ENCODE measurements at places on chromosomes 2 and 18.
A peak's percentile ranks its signal among the peaks of the same experiment; 100 is the strongest.

GRCh38 chr2:144832048-144832447 is 312.1 kb upstream of the ZEB2 start:
- no peak for ATAC-seq

DNA sequence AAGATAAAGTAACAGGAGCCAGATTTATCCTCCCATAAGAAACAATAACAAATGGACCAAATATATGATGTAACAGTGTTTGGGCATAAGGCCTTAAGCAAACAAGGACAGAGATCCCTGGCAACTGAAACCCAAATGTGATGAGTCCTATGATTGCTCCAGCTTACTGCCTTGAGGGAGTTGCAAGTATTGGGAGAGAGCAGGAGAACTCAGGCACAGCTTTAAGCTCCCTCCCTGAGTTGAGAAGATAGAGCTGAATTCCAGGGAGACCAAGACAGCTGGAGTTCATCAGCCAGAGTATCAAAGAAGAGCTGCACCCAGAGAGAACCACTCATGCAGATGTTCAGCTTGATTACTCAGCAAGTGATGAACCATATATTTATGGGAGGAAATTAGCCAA is 814.5 kb upstream of the RAB6C start:
- ATAC-seq = no peak

DNA sequence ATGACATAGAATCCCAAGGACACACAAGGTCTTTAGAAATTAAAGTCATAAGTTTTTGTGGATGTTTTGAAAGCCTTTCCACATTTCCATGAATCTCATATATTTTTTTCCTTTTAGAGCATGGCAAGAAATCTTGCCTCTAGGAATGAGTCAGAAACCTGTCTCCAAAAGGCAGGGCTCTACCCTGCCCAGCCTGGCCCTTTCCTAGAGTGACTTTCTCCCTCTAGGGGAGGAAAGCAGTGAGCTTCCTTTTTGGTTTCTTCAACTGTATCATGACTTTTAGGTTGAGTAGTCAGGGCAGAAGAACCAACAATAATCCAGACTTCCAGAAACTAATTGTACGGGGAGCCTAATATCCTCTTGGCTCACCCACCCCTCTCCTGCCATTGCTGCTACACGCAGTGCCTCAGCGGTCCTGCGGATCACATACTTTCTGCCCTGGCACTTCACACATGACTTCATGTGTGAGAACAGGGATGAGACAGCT is 300.3 kb downstream of the AGPS start:
- no peak for ATAC-seq

DNA sequence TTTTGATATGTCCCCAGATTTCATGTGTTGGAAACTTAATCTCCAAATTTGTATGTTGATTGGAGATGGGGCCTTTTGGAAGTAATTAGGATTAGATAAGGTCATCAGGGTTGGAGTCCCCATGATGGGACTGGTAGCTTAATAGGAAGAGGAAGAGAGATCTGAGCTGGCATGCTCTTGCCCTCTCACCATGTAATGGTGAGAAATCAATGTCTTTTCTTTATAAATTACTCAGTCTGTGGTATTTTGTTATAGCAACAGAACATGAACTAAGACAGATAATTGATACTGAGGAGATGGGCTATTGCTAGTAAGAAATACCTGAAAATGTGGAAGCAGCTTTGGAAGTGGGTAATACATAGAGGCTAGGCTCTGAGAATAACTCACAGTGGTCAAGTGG is 48.0 kb downstream of the CDC42EP3 start:
- no peak for ATAC-seq

DNA sequence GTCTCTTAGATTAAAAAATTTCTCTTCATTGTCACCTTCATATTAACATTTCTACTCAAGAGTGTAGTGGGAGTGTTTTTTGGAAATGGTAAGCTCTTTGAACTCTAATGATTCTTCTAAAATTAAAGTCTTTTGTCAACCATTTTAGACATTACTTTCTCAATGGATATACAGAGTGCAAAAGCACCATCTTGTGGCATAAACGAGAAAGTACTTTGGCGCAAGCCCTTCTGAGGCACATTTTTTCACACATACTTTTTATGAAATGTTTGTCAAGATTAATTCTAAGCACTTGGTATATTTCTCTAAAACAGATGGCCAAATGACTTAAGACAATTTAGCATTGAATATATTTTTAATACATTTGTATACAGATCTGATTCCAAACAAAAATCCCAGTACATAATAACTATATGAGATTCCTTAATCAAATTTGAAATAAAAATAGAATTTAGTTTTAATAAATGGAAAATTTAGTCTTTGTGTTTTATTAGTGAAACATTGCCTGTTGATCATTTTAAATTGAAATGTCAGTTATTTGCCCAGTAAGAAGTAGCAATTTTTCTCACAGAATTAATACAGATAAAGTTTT is 63.3 kb upstream of the GALNT5 start:
- no peak for ATAC-seq

DNA sequence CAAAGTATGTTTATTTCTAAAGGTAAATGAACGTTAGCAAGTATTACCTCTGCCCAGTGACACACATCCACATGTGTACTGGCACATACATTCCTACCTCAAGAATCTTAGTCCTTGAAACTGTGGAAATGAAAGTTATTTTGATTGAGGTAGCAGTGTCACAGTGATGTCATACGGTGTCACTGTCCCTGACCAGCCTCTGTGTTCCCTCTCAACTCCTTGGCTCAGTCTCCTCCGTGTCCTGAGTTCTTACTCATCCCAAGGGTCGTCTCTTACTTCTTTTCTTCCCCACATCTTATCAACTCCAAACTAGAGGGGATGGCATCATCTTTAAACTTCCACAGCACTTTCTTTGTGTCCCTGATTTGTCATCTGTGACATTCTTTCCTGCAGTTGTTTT is 3.3 kb downstream of the NCK2 start:
- no peak for ATAC-seq

DNA sequence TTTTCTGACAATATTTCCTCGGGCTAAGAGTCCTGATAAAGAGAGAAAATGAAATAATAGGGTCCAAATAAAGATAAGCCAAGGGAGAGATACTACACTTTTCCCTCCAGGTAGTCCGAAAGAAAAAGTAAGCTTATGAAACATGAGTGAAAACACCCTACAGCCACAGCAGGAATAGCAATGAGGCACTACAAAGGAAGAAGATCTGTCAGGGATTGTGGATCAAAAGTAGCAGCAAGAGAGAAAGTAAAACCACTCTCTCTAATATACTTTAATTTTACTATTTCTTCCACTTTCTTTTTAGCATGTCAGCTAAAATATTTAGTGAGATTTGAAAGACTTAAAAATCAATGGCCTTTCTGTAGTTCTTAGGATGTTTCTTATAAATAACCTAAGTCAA is 1601.8 kb downstream of the LRP1B start:
- no peak for ATAC-seq

DNA sequence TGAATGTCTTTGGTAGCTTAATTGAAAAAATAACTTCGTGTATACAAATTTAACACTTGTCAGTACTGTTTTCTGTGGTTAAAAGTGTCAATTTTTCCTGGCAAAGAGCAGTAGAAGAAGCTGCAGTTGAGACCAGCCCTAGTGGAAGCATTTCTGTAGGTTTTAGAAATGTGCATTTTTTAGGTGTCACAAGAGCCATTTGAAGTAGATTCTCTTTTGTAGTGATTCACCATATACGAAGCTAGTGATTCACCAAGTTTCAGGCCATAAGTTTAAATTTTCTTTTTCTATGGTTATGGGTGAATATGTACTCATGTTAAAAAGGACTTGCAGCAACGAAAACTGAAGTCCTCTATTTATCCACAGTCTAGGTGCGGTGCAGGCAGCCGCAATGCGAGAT is 4.2 kb downstream of the NABP1 start:
- ATAC-seq = no peak

DNA sequence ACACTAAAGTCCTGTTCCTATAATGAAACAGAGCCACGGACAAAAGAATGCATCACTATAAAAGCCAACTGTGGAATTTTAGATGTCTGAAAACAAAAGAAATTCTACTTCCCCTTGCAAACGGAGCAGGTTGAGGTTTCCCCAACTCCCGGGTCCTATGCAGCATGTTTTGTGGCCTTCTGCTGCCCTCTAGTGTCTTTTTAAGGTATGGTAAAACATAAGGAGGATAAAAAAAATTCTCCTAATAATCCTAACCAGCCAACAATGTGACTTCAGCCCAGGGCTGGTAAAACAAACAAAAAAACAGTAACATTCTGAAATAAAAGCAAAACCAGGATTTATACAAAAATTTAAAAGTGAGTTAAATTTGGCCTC is 539.5 kb downstream of the NRXN1 start:
- ATAC-seq = peak; percentile 73

All from stimulated activated memory B cell treated with anti-CD40 and anti-IgM and Interleukin-4, amounts not matched to agents 10 μg/mL and 1 μg/mL and 100 μg/mL, for 72 hours (primary cell).